ENCODE measurements at places on chromosomes 6 and 20.

GRCh38 chr6:54578261-54578660, 268.3 kb upstream of the FAM83B start:
- DNase-seq = no peak

- no peak for DNase-seq
Measured at GRCh38 chr20:22404419-22405170, 179.8 kb downstream of the FOXA2 start.

DNA sequence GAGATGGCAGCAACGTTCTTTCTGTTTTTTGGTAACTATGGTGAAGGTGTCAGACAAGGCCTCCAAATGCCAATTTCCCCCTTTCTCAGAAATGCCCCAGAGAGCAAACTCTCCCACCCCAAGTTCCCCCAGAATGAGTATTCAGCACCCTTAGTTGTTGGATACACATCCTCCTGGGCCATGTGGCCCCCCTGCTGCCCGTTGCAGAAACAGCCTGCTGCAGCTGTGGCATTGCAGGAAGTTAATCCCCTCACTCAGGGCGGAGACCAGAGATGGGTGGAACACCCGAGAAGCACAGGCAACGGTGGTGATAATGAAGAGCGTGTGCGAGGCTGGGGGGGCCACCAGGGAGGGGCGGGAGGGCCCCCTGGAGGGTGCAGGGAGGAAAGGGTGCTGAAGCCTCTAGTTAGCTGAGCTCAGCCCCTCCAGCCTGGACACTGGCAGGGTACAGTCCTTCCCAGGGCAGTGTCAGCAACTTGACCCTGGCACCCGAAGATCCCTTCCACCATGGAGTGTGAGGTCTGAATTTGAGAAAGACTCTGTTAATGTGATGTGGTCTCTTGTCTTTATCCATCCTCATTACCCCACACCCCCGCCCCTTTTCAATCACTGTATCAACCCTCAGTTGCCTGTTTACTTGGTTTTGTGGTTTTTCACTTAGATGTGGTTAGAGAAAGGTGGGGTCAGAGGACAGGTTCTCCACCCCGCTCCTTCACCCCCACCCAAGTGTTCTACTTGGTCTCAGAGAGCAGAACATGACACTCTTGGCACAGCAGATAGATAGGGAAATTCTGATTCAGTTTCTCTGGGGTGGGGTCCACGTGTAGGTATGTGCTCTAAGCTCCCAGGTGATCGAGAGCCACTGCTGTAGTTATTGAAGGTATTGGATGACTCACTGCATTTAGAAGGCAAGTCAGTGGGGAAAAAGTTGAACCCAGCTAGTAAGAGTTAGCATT, 208.8 kb upstream of the SUPT3H start:
- DNase-seq = no peak

- no peak for DNase-seq
Measured at GRCh38 chr6:162178666-162179065, 548.9 kb downstream of the PRKN start.

GRCh38 chr20:41245086-41245707, 72.3 kb downstream of the ZHX3 start:
- DNase-seq = no peak

GRCh38 chr6:84926189-84927155, 162.1 kb upstream of the TBX18 start:
- DNase-seq = no peak

- DNase-seq = no peak
Measured at GRCh38 chr6:166003569-166003968, 164.1 kb downstream of the TBXT start.

- no peak for DNase-seq
Measured at GRCh38 chr6:91796603-91797002, 1209.7 kb upstream of the MAP3K7 start.

DNA sequence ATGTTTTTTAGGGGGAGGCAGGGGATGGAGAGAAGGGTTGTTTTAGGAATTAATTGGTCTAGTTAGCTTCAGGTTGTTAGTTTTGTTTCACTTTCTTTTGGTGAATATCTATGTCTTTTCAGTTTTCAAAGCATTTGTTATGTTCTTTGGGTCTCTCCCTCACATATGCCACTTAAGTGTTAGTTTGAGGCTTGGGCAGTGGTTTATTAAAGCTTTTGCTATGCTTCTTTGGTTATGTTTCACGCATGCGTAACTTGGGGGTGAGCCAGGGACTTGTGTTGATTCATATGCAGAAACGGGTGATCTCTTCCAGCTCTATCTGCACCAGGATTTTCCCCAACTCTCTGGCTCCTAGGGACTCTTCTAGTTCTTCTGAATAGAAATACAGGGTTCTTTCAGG, 11.4 kb upstream of the MMS22L start:
- DNase-seq = no peak

GRCh38 chr6:117818449-117818848, 88.6 kb upstream of the SLC35F1 start:
- no peak for DNase-seq

- DNase-seq = no peak
Measured at GRCh38 chr6:125236536-125237327, 65.0 kb downstream of the HDDC2 start.

- no peak for DNase-seq
Measured at GRCh38 chr6:42166444-42167141, 6.6 kb upstream of the GUCA1A start.

DNA sequence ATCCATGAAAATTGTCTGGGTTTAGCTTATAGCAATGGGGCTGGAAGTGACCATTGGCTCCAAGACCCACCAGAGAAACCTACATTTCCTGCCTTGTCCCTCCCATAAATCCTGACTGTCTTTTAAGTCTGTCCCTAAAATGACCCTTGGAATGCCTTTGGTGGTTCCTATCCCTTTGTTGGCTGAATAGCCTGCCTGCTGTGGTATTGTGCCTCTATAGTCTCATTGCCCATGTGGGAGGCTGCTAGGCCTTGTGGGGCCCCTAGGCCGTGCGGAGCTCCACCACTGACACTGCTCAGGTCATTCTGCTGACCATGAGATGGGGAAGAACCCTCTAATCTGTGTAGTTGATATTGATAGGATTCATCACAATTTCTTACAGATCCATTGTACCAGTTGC, 43.3 kb downstream of the SCP2D1 start:
- DNase-seq = no peak

DNA sequence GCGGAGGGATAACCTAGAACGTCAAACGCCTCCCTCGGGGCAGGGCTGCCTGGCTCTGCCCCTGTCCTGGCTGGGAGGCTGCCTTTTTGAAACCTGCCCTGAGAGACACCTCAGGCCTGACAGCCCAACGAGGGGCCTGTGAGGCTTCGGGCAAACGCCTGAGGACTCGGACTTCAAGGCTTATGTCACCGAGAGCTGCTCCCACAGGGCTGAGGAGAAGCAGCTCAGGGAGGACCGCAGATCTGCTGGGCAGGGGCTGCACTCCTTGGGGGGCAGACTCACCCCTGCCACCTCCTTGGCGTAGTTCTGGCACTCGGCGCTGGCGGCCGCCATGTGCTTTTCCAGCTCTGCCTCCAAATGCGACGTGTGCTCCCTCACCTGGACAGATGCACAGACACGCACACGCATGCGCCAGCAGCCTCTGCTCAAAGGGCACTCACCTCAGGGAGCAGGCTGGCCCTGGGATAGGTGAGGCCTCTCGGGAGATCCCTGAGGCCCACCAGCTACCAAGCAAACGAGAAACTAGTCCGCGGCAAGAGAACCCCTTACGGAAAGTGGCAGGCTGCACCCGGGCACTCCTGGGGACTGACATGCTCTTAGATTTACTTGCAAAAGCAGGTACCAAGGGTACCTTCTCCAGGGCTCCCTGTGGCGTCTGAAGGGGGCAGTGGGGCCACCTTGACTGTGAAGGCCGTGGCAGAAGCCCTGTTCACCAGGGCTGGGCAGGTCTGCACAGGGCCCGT, 49.6 kb downstream of the DSTN start:
- no peak for DNase-seq

DNA sequence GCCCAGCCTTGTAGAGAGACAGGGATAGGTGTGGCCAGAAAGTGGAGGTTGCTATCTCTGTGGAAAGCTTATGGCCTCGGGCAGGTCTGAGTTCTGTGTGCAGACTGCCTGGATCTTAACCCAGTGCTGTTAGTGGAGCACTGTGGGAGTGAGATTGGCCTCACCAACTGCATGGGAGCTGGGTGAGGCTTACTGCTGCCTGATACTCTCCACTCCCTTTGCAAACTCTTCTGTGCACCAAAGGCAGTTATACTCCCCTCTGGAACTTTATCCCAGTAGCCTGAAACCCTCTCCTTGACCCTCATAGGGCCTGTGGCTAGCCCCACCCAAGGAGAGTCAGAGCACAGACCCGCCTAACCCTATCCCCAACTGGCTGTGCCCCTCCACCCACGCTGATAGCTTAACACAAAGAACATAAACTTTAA, 41.4 kb upstream of the PKIB start:
- DNase-seq = no peak

DNA sequence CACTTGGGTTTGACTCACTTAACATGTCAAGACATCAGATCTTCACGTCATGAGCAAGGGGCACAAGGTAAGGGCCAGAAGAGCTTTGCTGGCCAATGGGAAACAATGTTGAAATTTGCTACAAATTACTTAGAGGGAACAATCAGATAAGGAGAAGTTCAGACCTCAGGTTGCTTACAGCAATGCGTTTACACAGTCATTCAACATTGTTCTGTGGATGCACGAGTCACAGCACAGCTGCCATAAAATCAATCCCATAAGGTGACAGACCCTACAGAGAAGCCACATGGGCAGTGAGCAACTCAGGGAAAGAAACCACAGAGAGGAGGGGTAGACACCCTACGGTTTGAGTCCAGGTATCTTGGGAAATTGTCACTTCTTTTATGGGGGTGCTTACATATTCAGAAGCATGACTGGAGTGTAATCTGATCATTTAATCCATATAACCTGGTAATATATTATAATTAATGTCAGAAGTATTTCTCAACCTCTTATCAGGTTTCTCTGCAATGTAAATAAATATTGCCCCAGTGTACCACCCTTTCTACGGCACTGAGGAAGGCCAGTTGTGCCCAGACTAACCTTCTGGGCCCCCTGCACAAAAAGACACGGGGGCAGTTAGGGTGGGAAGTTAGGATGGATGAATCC, 2.3 kb upstream of the SLC22A2 start:
- no peak for DNase-seq

DNA sequence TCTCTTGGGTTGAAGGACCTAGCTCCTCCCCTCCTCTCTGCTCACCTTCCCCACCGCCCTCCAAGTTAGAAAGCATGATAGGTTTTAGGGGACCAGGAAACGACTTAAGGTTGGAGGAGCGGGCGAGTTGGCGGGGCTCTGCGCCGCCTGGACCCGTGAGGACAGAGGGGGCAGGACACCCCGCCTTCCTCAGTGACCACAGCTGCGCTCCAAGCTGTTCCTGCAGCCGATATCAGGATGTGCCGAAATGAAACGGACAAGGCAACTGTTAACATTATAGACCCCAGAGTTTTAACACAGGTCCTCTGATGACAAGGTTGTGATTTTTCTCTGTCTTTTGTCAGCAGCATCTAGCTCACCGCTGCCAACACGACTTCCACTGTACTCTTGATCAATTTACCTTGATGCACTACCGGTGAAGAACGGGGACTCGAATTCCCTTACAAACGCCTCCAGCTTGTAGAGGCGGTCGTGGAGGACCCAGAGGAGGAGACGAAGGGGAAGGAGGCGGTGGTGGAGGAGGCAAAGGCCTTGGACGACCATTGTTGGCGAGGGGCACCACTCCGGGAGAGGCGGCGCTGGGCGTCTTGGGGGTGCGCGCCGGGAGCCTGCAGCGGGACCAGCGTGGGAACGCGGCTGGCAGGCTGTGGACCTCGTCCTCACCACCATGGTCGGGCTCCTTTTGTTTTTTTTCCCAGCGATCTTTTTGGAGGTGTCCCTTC, at the start of gene GRM1:
GRM1 (plus strand) TSS at position 212 of the 722 bp plus-strand sequence; CDS start at position 668, 456 bp downstream.
- peak; percentile 40 for DNase-seq

DNA sequence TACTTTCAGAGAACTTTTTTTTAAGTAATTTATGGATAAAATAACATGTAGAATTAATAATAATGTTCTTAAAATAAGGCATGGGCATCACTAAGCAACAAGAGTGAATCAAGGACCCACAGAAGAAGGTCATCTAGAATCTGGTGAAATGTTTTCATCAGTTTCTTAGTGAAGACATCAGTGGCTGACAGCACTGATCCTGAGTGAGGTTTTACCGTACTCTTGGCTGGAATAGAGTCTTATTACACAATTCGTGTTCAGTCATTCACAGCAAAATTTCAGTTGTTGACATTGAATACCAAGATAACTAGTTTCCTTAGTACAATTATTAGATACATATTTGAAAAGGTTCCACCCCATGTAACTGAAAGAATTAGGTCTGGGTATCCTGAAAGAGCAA, 140.4 kb downstream of the C6orf58 start:
- DNase-seq = no peak

DNA sequence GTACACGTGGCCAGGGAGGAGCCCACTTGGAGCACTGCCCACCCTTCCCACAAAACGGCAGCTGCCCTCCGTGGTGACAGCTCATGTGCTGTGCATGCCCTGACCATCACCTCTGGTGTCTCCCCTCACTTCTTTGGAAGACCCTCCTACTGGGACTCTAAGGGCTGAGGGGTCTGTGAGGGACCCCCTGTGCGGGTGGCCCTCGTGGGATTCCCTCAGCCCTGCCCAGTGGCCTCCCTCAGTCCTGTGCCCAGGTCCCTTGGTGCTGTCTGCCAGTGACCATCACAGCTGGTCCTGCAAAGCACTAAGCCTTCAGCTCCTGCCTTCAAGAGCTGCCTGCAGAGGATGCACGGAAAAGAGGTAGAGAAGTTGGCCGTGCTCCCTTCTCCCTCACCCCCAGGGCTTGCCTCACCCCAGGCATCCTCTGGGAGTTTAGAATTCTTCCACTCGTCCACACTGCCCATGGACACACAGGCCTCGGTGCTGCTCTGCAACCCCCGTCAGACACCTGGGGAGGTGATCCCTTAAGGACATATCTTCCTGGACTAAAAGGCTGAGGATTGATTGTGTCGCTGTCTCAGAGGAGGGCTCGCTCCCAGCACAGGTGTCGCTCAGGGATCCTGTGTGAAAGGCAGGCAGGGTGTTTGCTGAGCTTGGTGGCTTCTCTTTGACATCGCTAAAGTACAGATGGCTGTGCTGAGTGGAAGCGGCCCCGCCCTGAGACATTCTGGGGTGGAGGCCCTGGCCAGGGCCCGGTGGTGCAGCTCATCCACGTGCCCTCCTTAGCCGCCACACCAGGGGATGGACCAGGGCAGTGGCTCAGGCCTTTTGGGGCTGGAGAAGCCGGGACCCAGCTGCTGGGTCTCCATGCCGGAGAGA, 119.5 kb upstream of the FRMD1 start:
- no peak for DNase-seq

GRCh38 chr6:136784910-136785746, 7.1 kb downstream of the MAP3K5 start:
- no peak for DNase-seq

DNA sequence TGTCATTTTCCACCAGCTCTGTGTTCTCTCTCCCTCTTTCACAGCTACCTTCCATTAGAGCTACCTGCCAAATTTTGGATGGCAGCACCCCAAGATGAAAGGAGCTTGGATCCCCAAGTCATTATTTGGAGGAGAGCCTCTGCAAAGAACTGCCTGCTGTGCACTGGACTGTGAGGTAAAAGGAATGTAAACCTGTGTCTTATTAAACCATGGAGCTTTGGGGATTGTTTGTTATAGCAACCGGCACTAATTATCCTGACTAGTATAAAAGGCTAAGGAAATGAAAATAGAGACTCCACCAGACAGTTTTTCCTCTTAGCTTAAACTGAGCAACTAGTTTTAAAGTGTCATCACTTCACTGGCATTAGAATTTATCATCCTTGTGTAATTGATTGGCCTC, 191.6 kb upstream of the DTNBP1 start:
- DNase-seq = no peak

- no peak for DNase-seq
Measured at GRCh38 chr6:143362192-143362558, 88.3 kb downstream of the ADAT2 start.

- no peak for DNase-seq
Measured at GRCh38 chr6:15378866-15379265, 133.0 kb downstream of the JARID2 start.
